Neuronal stem cell (in vitro differentiated cells): ENCODE measurements at places on chromosomes 12 and 14.
A peak's percentile ranks its signal among the peaks of the same experiment; 100 is the strongest.

DNA sequence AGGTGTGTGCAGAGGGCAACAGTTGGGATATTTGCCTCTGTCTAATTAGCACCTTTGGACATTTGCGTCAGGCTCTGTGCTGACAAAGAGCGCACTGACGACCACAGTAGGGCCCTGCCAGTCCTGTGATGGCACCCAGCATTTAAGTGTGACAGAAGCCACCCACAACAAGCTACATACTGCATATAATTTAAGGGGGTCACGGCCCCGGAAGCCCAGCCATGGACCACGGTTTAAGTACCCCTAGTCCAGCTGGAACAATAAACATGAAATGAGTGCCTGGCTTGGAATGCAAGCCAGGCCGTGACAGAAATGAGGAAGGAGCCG is 16.8 kb upstream of the DYNC1H1 start:
- no peaks in the 10 kb centered on the region for H3K36me3 ChIP-seq
- H3K27ac ChIP-seq = peak overlapping the region; percentile 62
- peak overlapping the region; percentile 95 for H3K4me3 ChIP-seq
- H3K27me3 ChIP-seq = no peaks in the 10 kb centered on the region

DNA sequence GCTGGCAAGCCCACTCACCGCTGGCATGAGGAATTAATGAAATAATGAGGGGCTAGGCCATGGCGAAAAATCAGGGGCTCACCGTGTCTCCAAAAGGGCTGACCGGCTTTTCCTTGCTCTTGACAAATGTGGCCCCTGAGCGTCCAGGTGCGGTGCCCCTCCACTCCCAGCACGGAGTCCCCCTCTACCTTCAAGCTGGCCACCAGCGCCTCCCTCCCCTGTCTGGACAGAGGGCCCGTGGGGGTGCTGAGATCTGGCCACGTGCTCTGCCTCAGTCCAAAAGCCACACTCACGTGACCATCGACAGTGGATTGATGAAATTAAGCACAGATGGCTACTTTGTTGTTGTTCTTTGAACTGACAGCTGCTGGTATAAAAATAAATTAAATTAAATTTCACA is 78.8 kb upstream of the BCL11B start:
- no peak for DNase-seq
- H3K4me3 ChIP-seq = no peak overlapping the region
- no peak overlapping the region for H3K27ac ChIP-seq
- no peaks in the 10 kb centered on the region for H3K36me3 ChIP-seq

DNA sequence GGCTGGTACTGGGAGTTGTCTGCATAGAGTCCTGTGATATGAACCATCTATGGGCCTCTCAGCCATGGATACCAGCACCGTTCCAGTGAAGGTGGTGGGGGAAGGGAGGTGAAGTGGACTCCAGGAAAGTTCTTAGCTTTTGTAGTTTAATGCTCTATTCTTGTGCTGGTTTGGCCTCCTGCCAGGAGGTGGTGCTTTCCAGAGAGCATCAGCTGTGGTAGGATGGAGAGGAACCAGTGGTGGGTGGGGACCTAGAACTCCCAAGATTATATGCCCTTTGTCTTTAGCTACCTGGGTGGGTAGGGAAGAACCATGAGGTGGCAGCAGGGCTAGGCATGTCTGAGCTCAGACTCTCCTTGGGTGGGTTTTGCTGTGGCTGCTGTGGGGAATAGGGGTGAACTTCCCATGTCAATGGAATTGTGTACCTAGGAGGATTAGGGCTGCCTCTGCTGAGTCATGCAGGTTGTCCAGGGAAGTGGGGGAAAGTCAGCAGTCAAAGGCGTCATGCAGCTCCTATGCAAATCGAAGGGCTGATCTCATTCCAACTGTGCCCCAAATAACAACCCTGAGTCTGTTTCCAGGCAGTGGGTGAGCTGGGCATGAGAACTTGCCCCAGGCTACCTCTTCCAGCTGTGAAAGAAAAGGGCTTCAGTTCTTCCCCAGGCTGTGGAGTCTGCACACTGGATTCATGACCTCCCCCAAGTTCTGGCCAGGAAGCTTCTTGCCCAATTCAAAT is 14.2 kb downstream of the GZMH start:
- H3K27ac ChIP-seq = no peak overlapping the region
- no peak for DNase-seq
- H3K4me1 ChIP-seq = no peaks in the 10 kb centered on the region
- H3K27me3 ChIP-seq = no peaks in the 10 kb centered on the region
- no peaks in the 10 kb centered on the region for H3K36me3 ChIP-seq
- H3K4me3 ChIP-seq = no peak overlapping the region

DNA sequence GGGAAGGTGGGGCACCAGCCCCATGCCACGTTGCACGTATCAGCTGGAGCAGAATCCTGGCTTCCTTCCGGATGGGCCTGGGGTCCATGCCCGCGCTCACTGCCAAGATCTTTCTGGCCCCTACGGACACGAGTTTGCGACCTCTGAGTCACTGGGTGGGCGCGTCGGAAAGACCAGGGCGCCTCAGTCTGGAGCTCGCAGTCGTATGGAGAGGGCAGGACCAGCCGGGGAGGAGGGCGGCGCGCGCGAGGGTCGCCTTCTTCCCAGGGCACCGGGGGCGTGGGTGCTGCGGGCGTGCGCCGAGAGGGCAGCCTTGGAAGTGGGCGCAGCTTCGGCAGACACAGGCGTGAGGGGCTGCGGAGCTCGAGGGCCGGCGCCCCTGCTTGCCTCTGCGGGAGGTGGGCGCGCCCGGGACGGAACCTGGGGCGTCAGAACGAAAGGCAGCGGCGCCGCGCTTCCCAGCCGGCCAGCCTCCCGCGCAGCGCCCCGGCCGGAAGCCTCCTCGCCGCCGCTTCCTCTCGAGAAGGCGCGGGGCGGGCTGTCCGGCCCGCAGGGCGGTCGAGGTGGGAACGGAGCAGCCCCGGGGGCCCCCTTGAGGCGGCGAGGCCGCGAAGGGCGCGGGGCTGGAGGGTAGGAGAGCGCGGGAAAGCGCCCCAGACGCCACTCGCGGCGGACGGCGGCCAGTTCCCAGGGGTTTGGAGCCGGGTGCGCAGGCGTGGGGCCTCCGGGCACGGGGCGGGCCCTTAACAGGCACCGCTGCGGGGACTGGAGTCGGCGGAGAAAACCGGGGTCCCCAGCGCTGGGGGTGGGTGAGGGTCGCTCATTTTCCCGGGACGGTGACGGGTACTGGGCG is at the start of gene ARL6IP4:
ARL6IP4 (plus strand) TSS at position 499 of the 853 bp plus-strand sequence. CDS start 459 bp downstream, outside the sequence.
- H3K4me3 ChIP-seq = peak within 1 kb of the TSS; percentile 95
- H3K27me3 ChIP-seq = no peaks in the 10 kb centered on the region
- peak; percentile 51 for DNase-seq
- peaks cover 57% of the 10 kb centered on the region for H3K4me1 ChIP-seq
- H3K36me3 ChIP-seq = peaks cover 48% of the 10 kb centered on the region

DNA sequence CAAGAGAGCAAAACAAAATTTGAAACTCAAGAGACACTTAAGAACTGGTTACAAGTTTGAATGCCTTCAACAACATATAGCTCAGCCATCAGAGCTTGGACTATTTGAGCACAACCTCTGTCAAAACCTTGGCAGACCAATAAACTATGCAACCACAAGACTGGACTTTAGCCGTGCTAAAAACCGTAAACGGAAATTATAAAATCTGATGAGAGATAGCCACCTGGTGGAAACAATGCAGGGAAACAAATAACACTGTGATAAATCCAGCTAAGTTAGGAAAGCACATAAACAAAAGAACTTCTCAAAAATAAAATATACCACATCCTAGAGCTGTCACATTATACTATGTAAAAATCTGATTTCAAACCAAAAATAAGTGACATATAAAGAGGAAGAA is 1074.2 kb upstream of the NOVA1 start:
- no peak overlapping the region for H3K4me3 ChIP-seq
- no peaks in the 10 kb centered on the region for H3K4me1 ChIP-seq
- no peaks in the 10 kb centered on the region for H3K36me3 ChIP-seq
- no peaks in the 10 kb centered on the region for H3K27me3 ChIP-seq
- DNase-seq = no peak
- H3K27ac ChIP-seq = no peak overlapping the region

GRCh38 chr12:2963760-2964292 is 4.6 kb downstream of the TEAD4 start:
- peak overlapping the region; percentile 27 for H3K4me3 ChIP-seq
- H3K27me3 ChIP-seq = no peaks in the 10 kb centered on the region
- H3K27ac ChIP-seq = no peak overlapping the region
- peaks cover 24% of the 10 kb centered on the region for H3K4me1 ChIP-seq
- no peaks in the 10 kb centered on the region for H3K36me3 ChIP-seq
- DNase-seq = no peak

DNA sequence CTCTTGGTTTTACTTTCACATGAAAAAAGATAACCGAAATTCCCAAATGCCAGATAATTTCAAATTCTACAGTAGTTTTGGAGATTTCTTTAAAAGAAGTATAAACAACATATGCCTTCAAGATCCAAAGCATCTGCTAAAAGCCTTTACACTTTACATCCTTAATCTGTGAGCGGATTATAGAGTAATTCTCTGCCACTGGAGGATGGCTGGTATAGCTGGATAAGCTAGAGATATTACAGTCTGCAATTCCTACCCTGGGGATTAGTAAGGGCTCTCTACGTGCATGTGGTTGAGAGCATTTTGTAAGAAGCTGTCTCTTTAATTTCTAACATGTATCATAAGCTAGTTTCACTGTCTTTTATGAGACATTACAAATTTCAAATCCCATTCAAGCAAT is 240.3 kb upstream of the HMGA2 start:
- H3K27ac ChIP-seq = no peak overlapping the region
- no peak overlapping the region for H3K4me3 ChIP-seq
- H3K36me3 ChIP-seq = no peaks in the 10 kb centered on the region
- no peak for DNase-seq

DNA sequence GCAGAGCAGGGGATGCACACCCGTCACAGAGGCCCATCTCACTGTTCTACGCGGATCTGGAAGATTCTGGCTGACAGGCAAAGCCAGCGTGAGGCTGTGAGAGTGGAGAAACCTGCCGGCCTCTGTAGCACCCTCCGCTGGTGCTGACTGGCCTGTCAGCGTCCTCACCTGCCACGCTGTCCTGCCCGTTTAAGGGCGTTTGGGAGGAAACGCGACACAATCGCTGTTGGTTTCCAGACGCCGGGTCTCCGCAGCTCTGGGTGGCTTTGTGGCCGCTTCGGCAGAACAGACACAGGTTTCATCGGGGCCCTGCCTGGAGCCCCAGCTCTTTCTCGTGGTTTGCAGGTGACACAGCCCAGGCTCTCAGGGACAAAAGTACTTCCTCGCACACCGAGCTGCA is 70.6 kb downstream of the NOC4L start:
- DNase-seq = no peak
- no peak overlapping the region for H3K27ac ChIP-seq
- H3K36me3 ChIP-seq = no peaks in the 10 kb centered on the region
- no peaks in the 10 kb centered on the region for H3K4me1 ChIP-seq
- H3K27me3 ChIP-seq = no peaks in the 10 kb centered on the region

GRCh38 chr14:55901291-55901690 is 216.9 kb upstream of the PELI2 start:
- H3K4me1 ChIP-seq = peaks cover 4% of the 10 kb centered on the region
- H3K27ac ChIP-seq = no peak overlapping the region
- H3K4me3 ChIP-seq = no peak overlapping the region
- DNase-seq = no peak

GRCh38 chr14:73289729-73290128 is 52.4 kb downstream of the PAPLN start:
- H3K27ac ChIP-seq = no peak overlapping the region
- no peaks in the 10 kb centered on the region for H3K27me3 ChIP-seq
- no peak for DNase-seq
- no peaks in the 10 kb centered on the region for H3K4me1 ChIP-seq
- peaks cover 38% of the 10 kb centered on the region for H3K36me3 ChIP-seq

DNA sequence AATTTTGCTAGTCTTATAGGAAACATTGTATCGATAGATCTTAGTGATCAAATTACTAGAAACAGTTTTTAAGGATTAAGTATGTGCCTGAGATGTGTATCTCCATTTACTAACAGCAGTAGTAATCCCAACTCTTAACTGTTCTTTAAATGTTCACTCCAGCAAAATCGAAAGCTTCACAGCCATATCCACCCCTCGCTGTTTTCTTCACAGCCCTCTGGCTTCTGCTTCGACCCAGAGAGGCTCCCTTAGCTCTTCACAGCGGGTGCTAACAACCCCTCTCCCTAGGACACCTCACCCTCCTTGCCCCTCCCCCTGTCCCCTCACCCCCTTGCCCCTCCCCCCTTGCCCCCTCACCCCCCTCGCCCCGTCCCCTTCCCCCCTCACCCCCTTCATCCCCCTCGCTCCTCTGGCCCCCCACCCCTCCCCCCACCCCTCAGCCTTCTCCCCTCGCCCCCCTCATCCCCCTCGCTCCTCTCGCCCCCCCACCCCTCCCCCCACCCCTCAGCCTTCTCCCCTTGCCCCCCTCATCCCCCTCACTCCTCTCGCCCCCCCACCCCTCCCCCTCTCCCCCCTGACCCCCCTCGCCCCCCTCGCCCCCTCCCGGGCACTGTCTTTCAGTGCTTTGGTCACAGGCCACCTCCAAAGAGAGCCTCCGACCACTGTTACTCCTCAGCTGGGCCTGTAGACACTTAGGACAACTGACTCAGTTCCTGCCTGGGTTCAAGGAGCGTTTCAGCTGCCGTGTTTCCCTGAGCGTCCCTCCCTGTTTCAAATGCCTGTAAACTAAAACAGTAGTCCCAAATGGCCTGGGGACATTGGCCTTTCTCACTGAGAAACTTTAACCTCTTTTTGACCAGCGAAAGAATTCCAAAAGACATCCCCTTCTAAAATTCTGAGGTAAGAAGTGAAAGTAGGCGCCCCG is 46.0 kb upstream of the DYNC1H1 start:
- no peaks in the 10 kb centered on the region for H3K4me1 ChIP-seq
- no peak for DNase-seq
- no peak overlapping the region for H3K4me3 ChIP-seq
- peak overlapping the region; percentile 51 for H3K27ac ChIP-seq

DNA sequence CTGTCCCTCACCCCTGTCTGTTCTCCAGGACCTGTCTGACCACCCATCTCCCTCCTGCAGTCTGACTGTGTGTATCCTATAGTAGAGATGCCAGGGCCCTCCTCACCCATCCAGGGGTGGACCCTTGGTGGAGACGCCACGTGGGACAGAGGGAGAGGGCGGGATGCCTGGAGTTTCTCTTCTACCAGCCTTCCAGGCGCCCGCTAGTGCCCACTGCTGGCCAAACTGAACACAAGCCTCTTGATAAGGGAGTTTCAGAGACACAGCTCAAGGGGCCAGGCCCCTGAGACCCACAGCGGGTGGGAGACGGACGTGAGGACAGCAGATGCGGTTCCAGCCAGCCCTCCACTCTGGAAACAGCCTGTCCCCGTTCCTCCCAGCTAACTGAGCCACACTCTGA is 147.3 kb downstream of the RBM19 start:
- peak; percentile 41 for DNase-seq
- no peak overlapping the region for H3K4me3 ChIP-seq
- H3K27me3 ChIP-seq = no peaks in the 10 kb centered on the region
- H3K4me1 ChIP-seq = peaks cover 17% of the 10 kb centered on the region

DNA sequence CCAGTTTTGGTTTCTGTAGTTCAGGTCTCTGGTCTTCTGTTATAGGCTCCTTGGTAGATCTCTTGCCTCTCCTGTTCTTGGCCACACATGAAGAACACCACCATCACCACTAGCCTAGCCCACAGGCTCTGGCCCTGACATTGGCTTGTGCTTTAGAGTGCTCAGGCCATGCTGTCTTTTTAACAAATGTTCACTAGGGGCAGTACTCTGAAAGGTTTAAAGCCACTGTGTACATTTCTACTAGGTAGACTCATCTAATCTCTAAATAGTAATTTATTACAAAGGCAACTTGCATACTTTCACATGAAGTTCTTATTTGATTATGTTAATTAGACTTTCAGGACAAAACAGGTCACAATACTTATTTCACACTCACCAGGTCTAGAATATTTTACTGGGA is 38.3 kb downstream of the PDE6H start:
- H3K4me3 ChIP-seq = no peak overlapping the region
- no peaks in the 10 kb centered on the region for H3K27me3 ChIP-seq
- H3K4me1 ChIP-seq = no peaks in the 10 kb centered on the region
- H3K27ac ChIP-seq = no peak overlapping the region
